ENCODE measurements at places on chromosomes 3 and 15. TPM values are rescaled to one million over a fixed set of nuclear protein-coding genes. Genes with fewer than 3 reads are reported as not detected.

Gene HAUS2
- 36.6 TPM for polyA plus RNA-seq

Gene GADL1
- polyA plus RNA-seq = not detected

Gene CCR8
- not detected for polyA plus RNA-seq

Gene DAZL
- not detected for polyA plus RNA-seq

Gene CXCR6
- polyA plus RNA-seq = not detected

Gene TMEM108
- polyA plus RNA-seq = 68.5 TPM

Gene DNASE1L3
- not detected for polyA plus RNA-seq

Gene POPDC2
- polyA plus RNA-seq = not detected

Gene FOXP1
- 5.4 TPM for polyA plus RNA-seq

Gene ETV5
- 38.9 TPM for polyA plus RNA-seq

Gene FMN1
- polyA plus RNA-seq = 0.91 TPM

Gene SLC30A4
- polyA plus RNA-seq = 7.5 TPM

Gene LYZL4
- polyA plus RNA-seq = not detected

Gene BNC1
- polyA plus RNA-seq = not detected

Gene MYL3
- polyA plus RNA-seq = not detected

Gene EXD1
- polyA plus RNA-seq = 0.78 TPM

Data from Purkinje cell (primary cell).